ENCODE measurements at places on chromosomes 12 and 14. TPM values are rescaled to one million over a fixed set of nuclear protein-coding genes. Genes with fewer than 3 reads are reported as not detected.

SMOC1 gene
- total RNA-seq: 2.1 TPM

- DNase-seq: no peak
These were observed 145.1 kb downstream of the ACSS3 start for GRCh38 chr12:81222846-81223592.

GRCh38 chr14:23695664-23695999 lies 59.5 kb downstream of the DHRS2 start:
- no peak for DNase-seq

DNA sequence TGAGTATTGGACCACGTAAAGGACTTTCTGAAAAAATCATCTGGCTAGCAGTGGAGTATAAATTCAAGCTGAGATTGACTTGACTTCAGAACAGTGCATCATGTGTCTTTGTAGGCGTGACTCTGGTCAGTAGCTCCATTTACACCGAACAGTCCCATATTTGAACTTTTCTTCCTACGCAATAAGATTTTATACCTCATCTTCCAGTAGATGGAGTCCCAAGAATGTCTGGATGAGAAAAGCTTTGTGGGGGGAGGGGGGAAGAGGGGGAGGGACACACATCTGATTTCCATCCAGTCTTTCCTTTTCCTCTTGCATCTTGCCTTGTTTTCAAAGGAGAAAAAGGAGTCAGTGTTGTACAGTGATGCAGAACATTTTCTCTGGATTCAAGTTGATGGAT lies 241.0 kb downstream of the EMP1 start:
- no peak for DNase-seq

PNMA1 gene
- total RNA-seq: 8.3 TPM

GRCh38 chr12:122293081-122293480 lies 26.8 kb upstream of the VPS33A start:
- no peak for DNase-seq

SLC38A6 gene
- 12.6 TPM for total RNA-seq

CPNE6 gene
- not detected for total RNA-seq

DNA sequence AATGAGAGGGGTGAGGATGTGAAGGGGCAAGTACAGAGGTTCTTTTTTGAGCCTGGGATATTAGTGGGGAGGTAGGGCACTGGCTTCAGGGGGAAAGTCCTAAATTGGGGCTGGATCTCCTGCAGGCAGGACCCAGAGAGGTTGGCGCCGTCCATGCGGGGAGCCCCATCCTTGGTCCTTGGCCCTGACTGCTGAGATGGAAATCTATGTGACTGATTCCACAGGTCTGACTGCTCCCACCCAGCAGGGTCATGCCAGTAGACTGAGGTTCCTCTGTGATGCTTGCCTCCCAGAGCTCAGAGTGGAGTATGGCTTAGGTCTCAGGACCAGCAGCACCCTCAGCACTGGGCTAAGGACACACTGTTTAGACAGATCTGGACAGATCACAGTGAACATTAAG lies 988.6 kb upstream of the TMEM132C start:
- DNase-seq: peak; percentile 43

DNA sequence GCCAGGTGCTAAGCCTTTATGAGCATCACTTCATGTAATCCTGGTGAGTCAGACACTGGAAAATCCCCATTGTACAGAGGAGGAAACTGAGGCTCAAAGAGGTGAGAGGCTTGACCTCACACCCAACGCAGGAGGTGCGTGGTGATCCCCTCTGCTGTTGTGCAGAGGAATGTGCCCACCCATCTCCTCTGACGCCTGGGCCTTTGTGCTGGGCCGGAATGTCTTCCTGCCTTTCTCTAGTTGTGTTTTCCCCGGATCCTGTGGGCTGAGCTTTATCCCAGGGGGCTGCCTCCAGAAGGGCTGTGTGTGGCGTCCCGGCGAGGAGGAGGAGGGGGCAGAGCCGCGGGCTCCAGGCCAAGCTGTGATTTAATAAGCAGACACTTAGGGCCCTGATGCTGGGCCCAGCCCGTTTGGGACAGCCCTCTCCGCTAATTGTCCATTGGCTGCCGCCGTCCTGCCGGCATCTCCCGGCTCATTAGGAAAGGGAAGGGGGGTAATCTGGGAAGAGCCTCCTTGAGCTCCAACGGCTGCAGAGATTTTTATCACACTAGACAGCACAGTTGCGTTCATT lies 653.6 kb downstream of the MED13L start:
- no peak for DNase-seq

EXOC3L4 gene
- 0.75 TPM for total RNA-seq

- DNase-seq: no peak
These were observed 673.2 kb downstream of the RERGL start for GRCh38 chr12:17416748-17417147.

- DNase-seq: no peak
These were observed 59.3 kb upstream of the TMTC1 start for GRCh38 chr12:29843036-29843435.

EP400 gene
- 22.0 TPM for total RNA-seq

AHNAK2 gene
- total RNA-seq: 671 TPM

DNA sequence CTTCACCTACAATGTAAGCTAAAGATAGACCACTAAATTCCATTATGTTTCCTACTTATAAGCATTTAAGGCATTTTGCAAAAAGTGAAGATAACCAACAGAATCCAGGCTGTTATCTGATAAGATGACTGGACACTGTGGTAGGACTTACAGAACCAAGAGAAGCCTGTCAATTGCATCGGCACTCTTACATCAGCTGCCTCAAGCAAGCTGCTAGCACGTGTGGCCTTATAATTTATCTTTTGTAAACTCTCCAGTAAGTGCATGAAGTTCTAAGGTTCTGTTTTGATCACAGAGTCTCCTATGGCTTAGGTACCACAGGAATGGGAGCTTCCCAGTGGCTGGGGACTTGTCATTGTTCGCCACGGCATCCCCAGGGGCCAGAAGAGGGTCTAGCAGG lies 88.7 kb downstream of the TRAFD1 start:
- no peak for DNase-seq

DNA sequence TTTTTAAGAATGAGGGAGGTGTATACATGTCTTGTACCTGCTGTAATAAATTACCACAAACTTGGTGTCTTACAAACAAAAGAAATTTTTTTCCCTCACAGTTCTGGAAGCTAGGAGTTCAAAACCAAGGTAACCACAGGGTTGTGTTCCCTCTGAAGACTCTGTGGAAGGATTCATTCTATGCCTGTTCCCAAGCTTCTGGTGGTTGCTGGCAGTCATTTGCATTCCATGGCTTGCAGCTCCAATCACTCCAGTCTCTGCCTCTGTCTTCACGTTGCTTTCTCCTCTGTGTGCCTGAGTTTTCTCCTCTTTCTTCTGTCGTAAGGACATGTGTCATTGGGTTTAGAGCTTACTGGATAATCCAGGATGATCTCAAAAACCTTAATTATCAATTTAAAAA lies 15.4 kb upstream of the ZNF641 start:
- DNase-seq: no peak

DNA sequence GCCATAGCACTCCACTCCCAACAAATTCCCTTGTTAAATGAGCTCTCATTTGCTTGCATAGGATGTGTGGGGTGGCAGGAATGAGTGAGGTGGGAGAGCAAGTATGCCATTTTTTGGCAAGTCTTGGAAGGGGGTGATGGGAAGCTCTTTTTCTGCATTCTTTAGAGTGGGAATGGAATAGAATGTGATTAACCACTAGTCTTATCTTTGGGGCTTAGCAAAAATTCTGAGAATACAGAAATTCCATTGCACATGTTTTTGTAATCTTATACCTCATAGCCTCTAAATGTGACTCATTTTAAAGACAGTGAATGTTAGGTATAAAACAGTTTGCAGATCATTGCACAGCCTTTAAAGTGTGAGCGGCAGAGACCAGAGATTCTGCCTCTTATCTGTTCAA lies 28.4 kb upstream of the NEDD1 start:
- no peak for DNase-seq

DNA sequence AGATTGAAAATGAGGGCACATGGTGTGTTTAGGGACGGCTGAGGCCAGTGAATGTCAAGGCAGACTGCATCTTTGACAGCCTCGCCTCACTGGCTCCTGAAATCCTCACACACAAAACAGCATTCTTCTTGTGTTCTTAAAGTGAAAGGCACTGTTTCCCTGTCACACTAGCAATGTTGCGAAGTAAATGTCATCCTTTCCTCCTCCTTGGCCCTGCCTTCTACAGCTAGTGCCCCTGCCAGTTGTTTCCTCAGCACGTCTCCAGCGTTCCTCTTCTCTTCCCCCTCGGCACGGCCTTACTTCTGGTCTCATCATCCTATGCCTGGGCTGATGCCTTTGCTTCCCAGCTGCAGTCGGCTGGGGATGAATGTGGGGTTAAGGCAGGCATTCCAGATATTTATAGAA lies 129.4 kb upstream of the DNM1L start:
- no peak for DNase-seq

PPP1R3E gene
- total RNA-seq: 8.7 TPM

DNA sequence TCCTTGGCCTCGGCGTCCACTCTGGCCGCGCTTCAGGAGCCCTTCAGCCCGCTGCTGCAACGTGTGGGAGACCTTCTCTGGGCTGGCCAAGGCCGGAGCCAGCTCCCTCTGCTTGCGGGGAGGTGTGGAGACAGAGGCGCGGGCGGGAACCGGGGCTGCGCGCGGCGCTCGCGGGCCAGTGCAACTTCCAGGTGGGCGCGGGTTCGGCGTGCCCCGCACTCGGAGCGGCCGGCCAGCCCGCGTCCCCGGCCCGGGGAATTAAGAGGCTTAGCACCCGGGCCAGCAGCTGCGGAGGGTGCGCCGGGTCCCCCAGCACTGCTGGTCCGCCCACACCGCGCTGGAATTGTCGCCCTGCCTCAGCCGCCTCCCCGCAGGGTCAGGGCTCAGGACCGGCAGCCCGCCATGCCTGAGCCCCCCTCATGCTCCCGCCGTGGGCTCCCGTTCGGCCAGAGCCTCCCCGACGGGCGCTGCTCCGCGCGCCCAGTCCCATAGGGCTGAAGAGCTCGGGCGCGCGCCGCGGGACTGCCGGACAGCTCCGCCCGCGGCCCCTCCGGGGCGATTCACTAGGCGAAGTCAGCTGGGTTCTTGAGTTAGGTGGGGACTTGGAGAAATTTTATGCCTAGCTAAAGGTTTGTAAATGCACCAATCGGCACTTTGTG lies 673.9 kb downstream of the SLC16A7 start:
- DNase-seq: no peak

GRCh38 chr12:94049718-94050117 lies 98.7 kb upstream of the PLXNC1 start:
- DNase-seq: no peak

DNA sequence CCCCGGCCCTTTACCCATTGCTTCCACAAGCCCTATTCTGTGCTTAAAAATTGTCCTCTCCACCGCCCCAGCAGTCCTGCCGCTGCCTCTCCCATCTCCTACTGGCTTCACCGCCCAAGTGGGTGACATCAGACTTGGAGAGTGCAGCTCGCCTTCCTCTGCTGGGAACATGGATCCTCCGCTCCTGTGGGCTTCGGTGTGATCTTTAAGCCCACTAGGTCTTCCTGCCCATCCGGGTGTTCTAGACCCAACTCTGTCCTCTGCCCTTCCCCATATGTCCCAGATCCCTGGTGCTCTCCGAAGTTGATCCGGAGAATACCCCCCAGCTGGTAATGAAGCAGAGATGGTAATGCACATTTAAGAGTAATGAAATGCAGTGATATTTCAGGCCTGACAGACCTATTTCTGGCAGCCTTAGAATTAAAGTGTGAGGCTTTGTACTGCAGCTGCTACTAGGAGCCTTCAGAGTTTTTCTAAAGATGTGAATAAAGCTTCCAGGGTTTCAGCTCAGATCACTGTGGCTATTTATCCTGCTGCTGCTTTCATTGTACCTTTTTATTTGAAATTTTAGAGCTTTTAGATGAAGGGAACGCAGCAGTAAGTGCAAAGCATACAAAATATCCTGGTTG lies 22.9 kb upstream of the CTDSP2 start:
- DNase-seq: no peak

RBP5 gene
- total RNA-seq: 0.26 TPM

- no peak for DNase-seq
These were observed 48.8 kb downstream of the STXBP6 start for GRCh38 chr14:25001156-25001555.

CD163L1 gene
- total RNA-seq: 0.51 TPM

- DNase-seq: no peak
These were observed 403.8 kb downstream of the NPAS3 start for GRCh38 chr14:33342299-33342974.

DNA sequence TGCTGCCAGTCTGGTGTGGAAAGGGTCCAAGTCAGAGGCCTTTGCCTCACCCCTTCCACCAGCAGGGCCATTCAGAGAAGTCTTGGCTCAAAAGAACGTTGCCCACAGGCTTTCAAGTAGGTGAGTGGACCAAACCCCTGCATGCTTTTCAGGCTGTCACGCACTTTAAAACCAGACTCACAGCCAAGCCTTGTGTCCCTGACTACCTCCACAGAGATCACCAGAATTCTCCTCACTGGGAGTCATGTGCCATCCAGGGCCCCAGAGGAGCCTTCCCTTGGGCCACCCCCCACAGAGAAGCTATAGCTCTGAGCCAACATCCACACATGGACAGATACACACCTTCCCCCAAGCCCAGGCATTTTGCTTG lies 283.1 kb downstream of the DPF3 start:
- peak; percentile 59 for DNase-seq

DNA sequence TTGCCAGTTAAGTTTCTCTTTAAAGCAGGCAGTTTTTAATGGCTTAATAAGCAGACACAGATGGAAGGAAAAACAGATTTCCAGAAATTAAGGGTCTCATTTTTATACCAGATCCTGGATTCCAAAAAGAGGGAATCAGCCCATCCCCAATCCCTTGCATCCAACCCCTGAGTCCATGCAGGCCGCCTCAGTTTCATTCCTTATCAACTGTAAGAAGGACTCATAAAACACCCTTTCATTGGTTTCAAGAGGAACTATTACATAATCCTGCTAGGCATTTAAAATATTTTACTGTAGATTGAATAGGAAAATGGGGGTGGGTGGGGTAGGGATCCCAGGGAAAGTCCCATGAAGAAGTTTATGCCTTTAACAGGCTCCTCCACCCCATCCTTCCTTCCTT lies 9.4 kb downstream of the CCDC184 start:
- DNase-seq: no peak

DNA sequence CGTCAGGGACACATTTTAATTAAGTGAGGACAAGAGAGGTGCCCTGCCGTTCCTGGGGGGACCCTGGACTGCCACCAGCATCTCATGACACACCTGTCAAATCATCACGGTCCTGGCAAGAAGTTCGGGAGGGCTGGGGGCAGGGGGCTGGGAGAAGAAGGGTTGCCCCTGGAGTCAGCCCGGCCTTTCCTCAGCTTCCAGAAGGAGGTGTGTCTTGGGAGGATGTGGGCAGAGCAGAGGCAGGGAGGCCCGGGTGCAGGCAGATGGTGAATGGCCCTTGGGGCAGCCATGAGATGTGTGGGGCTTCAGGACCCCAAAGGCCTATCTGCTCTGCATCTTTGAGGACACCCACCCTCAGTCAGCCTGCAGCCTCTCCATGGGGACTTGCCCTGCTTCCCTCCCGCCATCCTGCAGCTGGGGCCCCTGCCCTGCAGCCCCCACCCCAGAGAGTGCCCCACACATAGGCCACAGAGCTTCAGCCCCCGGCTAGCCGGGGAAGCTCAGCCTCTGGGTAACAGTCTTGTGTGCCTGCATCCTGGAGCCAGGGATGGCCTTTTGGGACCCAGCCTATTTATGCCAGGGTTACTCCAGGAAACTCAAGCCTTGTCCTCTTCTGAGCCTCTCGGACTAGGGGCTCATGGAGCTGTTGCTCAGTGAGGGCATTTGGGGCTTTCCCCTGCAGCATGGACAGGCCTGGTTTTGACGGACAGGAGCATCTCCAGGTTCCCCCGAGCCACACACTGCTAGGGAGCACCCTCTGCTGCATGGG lies 178.5 kb downstream of the KIF26A start:
- peak; percentile 80 for DNase-seq

GRCh38 chr14:30551460-30551859 lies 7.5 kb upstream of the G2E3 start:
- DNase-seq: no peak

- no peak for DNase-seq
These were observed 66.2 kb upstream of the PTGR2 start for GRCh38 chr14:73785336-73785833.

GRCh38 chr14:72008666-72009065 lies 76.4 kb downstream of the RGS6 start:
- DNase-seq: no peak
